ENCODE measurements at places on chromosomes 16 and 17.
A peak's percentile ranks its signal among the peaks of the same experiment; 100 is the strongest.

DNA sequence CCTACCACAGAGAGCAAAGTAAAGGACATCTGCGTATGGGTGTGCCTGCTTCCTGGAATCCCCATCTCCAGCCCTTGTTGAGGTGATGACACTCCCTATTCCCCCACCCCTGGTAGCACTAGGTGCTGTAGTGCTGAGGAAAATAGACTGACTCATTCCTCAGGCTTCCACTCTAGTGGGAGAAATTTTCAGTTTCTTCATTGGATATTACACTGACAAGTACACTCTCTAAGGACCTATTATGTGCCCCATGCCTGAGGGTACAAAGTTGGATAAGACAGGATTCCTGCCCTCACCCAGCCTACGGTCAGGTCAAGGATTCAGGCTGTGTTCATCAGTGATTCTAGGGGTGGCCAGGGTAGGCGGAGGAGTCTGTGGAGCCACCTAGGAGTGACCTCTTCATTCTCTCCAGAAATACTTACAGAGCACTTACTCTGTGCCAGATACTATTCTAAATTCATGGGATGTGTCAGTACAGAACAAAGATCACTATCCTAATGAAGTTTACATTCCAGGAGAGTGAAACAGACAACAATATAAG lies 4.5 kb upstream of the ZC3H7A start:
- no peak for DNase-seq

- DNase-seq: peak; percentile 8
Measured at GRCh38 chr17:4566785-4567184, 6.4 kb upstream of the GGT6 start.

- DNase-seq: no peak
Measured at GRCh38 chr16:68426347-68426652, 22.0 kb downstream of the SMPD3 start.

DNA sequence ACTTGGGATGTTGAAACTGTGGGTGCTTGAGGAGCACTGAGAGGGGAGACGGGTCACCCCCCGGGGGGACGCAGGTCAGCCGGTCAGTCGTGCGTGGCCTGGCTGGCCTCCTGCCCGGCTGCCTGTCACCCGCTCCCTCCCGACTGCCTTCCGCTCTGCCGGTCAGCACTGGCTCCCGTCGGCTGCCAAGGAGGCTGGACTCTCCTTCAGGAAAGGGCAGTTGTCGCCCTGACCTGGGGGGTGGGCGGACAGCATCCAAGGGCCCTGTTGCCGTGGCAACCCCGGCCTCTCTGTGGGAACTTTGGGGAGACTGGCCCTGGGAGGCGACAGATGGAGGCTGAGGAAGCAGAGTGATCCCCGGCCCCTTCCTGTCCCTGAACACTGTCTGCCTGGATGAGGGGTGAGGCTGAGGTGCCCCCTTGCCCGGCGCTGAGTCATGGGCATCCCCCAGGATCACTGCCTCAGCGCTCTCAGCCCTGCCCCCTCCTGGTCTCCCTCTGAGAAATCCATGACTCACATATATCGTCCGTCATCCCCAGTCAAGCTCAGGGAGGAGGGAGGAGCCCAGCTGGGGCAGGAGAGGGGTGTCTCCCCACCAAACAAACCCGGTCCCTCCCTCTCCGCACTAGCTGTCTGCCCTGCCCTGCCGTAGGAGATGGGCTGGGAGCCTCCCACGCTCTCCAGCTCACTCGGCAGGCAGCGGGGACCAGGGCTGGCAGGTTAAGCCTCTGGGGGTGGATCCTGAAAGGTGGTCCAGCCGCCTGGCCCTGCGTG lies at the start of gene ADGRG1:
Gene ADGRG1, plus strand, starts transcription at position 623 of the 774 bp plus-strand sequence. CDS start 21,658 bp downstream, outside the sequence.
- no peak for DNase-seq

DNA sequence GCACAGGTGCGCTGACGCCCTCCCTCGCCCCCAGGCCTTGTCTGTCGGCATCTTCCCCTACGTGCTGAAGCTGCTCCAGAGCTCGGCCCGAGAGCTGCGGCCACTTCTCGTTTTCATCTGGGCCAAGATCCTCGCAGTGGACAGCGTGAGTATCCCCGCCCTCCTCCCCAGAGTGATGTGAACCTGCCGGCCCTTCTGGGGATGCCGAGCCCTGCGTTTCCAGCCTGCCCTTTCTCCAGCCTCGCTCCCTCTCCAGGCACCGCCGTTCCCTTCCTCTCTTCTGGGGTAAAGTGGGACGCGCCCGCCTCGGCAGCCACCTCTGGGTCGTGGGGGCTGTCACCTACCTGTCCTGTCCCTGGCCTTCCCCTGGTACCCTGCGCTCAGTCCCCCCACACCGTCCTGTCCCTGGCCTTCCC lies 133.9 kb upstream of the CHMP6 start:
- DNase-seq: no peak

DNA sequence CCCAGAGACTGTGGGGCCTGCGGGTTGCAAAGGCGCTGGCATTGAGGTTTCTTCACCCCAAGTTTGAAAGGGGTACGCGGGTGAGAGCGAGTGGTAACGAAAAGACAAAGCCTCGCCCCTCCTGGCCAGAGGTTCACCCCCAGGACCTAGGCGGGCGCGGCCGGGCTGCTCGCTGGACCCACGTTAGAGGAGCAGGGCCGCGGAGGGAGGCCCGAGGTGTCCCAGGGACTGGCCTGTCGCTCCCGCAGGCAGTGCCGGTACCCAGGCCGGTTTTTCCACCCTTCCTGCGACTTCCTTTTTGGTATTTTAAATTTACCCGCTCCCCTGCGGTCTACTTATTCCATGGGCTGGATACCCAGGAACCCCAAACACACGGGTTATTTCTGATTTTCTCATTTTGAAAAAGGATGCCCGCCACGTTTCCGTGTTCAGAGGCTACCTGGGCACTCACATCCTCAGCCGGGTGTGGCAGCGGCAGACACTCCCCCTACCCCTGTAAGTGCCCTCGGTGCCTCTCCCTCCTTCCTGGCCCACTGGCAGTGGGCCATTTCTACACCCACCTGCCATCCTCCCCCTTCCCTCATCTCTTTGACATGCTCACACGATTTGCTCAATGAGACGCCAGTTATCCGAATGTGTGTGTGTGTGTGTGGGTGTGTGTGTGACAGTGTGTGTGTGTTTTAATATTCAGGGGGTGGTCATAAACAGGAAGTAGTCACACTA lies 1.6 kb upstream of the FOXL1 start:
- no peak for DNase-seq

GRCh38 chr16:73006026-73006425 lies 41.9 kb downstream of the ZFHX3 start:
- no peak for DNase-seq

- no peak for DNase-seq
Measured at GRCh38 chr16:7992616-7993015, 597.7 kb downstream of the TMEM114 start.

- DNase-seq: no peak
Measured at GRCh38 chr16:3587547-3588110, 10.4 kb upstream of the NLRC3 start.

DNA sequence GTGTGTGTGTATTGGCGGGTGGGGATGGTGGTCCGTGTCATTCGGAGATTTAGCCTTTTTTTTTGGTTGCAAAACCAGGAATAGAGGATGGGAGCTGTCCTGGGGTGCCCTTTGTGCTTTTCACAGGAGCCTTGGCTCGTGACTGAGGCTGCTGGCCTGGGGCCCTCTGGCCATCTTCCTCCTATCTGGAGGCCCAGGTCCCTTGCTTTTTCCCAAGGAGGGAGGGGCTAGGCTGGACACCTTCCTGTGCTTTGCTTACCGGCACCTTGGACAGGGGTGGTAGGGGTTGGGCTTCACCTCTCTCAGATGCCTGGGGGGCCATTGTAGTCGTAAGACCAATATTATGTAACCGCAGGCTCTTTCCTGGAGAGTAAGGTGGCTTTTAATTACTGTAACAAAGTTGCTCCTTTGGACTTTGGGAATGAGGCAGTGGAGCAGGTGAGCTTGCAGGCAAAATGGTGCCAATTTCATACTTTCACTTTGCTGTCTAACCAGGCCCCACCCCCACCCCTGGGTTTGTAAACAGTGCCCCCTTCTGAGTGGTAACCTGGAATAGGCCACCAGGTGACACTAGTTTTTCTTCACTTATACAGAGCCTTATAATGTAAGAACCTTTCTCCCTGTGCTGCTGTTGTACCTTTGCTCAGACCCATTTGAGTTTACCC lies 1.2 kb downstream of the DYNLL2 start:
- DNase-seq: peak; percentile 6

DNA sequence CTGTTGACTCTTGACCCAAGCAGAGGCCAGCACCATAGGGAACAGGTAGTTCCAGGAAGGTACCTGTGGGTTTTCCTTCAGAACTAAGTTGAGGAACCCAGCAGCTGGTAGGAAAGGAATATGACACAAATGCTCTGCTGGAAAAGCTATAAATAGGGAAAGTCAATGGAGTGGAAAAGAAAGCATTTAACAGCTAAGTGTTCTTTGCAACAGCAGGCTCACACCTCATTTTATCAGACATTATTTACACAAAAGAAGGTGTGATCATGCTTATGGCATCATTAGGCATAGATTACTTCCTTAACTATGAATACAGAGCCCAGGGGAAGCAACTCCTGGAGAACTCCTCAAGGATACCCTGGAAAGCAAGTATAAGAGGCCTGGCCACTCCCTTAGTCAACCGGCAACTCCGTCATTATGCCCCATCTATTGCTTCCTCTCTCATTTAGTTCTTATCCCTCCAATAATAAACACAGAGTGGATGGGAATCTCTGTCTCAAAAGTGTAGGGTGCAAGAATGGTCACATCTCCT lies 128.1 kb downstream of the HS3ST2 start:
- DNase-seq: no peak

GRCh38 chr16:2814551-2815298 lies 2.3 kb upstream of the PRSS21 start:
- no peak for DNase-seq

- DNase-seq: no peak
Measured at GRCh38 chr16:22673421-22673831, 140.5 kb upstream of the HS3ST2 start.

DNA sequence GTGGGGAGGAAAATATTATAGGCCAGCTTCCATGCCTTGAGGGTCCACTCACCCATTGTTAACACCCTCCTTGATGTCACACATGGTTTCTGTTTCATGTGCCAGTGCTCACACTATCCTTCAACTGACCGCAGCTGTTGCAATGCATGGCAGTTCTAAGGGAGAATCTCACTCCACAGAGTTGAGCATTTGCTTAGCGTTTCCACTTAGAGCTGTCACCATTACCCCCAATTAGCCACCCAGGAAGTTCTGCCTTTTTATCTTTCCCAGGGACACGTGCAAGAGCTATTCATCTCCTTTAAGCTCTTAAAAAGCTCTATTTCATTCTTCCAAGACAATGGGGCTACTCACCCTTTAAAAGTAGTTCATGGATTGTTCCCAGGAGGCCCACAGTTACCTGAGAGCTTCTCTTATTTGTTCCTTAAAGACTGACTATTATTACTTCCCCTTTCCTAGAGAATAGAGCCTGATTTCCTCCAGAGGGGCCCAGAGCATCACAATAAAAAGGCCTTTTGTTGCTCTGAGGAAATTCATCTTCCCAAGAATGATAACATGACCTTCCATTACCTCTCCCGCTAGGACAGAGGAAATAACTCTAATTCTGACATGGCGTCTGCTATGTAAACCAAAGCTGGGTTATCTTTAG lies 126.8 kb downstream of the CACNG3 start:
- no peak for DNase-seq

DNA sequence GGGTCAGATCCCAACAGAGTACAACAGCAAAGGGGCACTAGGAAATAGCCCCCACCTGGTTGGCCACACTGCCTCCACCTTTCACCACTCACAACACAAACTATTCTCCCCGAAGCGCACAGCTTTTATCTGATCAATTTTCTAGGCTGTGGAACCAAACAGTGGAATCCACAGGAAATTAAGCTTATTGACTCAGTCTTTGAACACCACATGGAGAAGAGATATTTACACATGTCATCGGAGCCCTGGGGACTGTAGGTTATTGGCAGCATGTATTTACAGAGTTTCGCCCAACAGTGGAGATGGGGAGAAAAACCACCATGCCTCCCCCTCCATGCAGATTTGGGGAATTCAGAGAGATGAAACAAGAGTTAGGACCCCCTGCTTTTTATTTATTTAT lies 154.8 kb downstream of the XYLT1 start:
- DNase-seq: no peak
